ENCODE measurements at places on chromosomes 13 and 19.

- no peak for DNase-seq
Observed at GRCh38 chr19:39558624-39559117, 18.7 kb upstream of the EID2 start.

DNA sequence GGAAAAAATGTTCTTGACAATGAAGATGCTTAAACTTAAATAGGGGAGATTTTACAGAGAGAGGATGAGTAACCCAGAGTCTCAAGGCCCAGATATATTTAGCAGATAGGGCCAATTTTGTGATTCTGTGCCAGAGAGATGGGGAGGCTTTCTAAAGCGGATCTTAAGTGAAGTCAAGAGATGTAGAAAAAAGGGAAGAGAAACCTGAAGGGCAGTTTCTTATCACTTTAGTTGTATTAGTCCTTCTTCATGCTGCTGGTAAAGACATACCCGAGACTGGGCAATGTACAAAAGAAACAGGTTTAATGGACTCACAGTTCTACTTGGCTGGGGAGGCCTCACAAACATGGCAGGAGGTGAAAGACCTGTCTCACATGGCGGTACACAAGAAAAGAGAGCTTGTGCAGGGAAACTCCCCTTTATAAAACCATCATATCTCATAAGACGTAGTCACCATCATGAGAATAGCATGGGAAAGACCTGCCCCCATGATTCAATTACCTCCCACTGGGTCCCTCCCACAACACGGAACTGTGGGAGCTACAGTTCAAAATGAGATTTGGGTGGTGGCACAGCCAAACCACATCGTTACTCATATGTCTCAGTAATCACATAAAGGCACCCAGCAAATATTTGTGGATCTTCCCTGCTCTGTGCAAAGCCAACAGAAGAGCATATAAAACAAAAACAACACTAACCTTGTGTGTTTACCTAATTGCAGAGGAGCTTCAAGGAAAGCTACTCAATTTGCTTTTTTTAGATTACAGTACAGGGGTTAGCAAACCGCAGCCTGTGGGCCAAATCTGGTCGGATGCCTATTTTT lies 102.6 kb upstream of the MYCBP2 start:
- DNase-seq, result no peak

GRCh38 chr19:50371914-50372475 lies 4.3 kb upstream of the NR1H2 start:
- DNase-seq, result no peak

DNA sequence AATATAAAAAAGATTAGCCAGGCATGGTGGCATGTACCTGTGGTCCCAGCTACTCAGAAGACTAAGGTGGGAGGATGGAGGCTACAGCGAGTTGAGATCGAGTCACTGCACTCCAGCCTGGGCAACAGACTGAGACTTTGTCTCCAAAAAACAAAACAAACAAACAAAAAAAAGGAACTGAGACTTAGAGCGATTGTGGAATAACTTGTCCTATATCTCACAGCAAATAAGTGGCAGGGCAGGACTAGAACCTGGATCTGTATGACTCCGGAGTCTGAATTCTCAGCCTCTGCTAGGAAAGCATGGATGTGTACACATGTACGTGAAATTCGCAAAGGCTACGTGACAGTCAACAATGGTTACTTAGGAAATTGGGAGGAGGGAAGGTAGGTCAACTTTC lies 20.1 kb downstream of the KRTDAP start:
- DNase-seq, result no peak

DNA sequence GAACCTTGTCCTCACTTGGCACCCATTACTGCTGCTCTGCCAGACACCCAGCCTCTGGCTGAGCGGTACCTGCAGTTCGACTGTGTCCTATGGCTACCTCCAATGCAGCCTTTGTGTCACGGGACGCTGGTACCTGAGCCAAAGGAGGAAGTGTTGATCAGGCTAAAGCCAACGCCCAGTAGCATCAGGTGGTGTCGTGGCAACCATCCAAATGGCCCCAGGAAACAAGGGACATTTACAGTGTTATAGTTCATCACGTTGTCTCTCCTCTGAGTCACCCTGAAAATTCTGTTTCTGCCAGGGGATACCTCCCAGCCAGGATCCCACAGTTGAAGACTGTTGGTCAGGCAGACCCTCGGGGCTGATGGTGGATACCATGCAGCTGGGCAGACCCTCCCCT lies 10.1 kb downstream of the RHPN2 start:
- DNase-seq, result no peak
